ENCODE measurements at places on chromosomes 2 and 18.

DNA sequence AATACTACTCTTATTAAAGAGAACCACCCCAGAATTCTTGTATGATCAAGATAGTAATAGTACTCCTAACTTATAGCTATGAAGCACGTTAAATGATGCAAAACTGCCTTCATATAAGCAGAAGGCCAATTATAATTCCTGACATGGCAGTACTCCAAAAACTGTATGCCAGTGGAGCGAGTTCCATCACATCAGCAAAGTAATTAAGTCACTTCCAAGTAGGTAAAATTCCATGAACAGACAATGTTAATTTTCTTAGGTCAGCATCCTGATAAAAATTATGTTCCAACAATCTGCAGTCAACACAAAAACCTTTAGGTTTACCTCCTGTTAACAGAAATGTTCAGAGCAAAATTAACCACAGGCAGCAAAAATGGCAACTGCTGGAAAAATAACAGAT is 136.7 kb downstream of the CDH2 start:
- no peak for DNase-seq

GRCh38 chr2:61898810-61899209 is 6.7 kb upstream of the COMMD1 start:
- no peak for DNase-seq

DNA sequence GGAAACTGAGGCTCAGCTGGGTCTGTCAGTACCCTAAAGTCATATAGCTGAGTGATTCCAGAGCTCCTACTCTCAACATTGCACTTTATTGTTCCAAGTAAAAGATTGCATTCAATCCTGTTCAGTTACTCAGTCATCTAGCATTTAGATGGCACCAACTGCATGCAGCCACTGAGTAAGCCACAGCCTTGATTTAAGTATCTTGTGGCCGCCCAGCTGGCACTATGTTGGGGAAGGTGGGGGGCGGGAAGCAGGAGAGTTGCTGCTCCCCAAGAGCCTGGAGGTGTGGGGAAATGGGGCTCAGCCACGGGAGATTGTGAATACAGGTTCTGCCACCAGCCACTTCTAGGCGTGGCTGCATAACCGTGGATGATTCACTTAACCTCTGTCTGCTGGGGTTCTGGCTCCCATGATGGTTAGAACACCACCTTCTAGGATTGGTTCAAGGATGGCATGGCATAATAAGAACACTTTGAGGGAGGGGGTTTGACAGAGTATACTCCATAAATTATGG is 17.1 kb downstream of the ZFP36L2 start:
- no peak for DNase-seq

DNA sequence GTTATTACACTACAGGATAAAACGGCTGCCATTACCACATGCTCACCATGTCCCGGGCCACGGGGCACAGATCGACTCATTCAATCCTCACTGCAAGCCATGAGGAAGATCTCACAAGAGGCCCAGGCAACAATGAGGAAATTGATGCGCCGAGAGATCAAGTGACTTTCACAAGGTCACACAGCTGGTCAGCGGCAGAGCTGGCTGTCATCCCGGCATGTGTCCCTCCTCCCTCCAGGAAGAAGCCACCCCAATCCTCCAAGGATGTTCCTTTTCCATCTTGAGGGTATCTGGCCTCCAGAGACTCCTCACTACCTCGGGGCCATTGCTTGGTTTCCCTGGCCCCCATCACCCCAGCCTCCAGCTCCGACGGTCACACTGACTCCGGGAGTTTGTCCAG is 65.3 kb upstream of the GLI2 start:
- no peak for DNase-seq

DNA sequence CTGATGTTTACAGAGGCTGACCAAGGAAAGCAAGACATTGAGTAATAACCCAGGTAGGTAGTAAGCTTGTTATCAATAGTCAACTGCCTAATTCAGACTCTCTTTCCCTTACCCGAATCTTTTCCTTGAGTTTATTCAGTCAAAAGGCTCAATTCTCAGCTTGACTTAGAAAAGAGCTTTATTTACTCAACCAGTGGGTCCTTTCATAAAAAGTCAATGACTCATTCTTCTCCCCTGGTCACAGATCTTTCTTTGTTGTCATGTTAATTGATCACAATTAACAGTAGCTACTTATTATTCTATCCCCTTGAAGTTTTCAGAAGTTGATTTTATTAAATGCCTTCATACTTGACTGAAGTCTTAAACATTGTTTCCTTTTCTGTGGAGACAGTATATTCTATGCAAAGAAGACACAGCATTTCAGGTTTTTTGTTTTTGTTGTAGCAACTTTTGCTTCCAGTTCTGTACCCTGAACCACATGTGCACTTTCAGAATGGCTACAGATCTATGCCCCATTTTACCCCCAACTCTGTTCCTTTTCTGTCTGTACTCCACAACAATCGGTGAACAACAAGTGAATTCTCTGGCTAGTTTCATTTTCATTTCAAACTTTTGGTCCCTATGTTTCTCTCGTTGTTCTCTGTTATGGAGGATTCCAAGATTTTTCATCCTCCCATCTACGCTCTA is 428.3 kb downstream of the NCKAP5 start:
- no peak for DNase-seq

GRCh38 chr2:86195055-86195807 is at the start of gene IMMT:
TSS of gene IMMT (minus strand) at chr2:86195462. CDS start at chr2:86195382, 80 bp downstream.
- DNase-seq: peak; percentile 84

- DNase-seq: no peak
These were observed 57.7 kb upstream of the RBMS1 start for GRCh38 chr2:160551259-160551658.

GRCh38 chr2:37976411-37976810 is 51.3 kb downstream of the RMDN2 start:
- no peak for DNase-seq

- no peak for DNase-seq
These were observed 338.8 kb downstream of the CYRIA start for GRCh38 chr2:16326711-16327300.

GRCh38 chr2:81196933-81197628 is 892.5 kb upstream of the LRRTM1 start:
- DNase-seq: no peak
